Ascending aorta (tissue), 2 donors: ENCODE measurements at places on chromosomes 2 and 18. TPM values are rescaled to one million over a fixed set of nuclear protein-coding genes. Genes with fewer than 3 reads are reported as not detected.

GRCh38 chr2:132503701-132504100 lies 87.1 kb downstream of the GPR39 start:
- DNase-seq = no peak

GRCh38 chr2:98607104-98607503 lies 1.2 kb downstream of the COA5 start:
- DNase-seq = no peak

DNA sequence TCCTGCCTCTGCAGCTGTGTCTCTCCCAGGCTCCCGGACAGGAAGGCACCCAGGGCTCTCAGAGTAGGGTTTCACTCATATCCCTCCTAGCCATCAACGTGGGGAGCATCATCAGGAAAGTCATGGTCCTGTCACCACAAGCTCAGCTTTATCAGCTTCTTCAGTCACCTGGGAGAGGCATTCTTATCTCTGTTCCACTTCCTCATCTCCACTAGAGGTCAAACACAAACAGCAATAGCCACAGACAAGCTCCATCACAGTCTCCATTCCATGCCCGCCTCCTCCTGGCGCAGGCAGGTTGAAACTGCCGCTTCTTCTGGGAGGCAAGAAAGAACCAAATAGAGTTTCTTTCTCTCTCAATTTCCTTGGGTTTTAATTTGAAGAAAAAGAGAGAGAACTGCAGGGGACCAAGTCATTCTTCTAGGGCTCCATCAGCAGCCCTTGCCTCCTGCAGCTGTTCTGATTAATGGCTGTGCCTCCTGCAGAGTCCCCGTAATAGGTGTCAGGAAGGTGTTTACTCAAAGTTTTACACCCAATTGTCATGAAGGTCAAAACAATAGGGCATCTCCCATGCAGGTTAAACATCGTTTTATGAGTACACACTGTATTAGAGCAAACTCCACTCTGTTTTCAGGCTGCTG lies 377.9 kb downstream of the TMEM182 start:
- DNase-seq = no peak

DNA sequence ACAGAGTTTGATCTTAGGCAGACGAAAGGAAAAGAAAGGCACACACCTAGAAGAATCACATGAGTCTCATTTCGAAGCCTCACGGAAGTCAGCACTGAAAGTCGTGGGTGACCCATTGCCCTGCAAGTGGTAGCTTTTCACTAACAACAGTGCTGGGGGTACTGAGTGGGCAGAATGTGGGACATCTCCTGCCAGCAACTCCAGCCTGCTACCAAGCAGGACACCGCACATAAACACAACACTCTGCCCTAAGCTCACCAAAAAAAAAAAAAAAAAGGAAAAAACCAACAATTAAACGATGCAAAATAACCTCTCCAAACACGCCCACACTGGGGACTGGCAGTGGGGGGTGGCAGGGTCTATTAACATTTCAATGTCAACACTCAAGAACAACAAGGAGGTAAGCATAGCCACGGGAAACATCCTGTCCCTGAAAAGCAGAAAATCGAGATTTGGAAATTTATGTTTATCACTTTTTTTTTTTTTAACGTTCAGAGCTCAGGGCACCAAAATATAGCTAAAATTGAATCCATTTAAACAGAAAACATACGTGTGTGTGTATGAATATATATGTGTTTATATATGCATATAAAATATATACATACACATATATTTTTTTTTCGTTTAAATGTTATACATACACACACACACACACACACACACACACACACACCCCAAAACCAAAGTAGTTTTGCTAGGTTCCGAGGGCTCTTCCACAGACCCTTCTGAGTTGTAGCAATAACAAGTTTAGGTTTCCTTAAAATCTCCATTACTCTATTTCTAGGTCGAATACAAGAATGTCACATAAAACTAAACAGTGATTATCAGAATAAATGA lies 2.2 kb downstream of the INO80D start:
- no peak for DNase-seq

The CSRNP3 gene
- 2.8 TPM for total RNA-seq

The DNAJC5G gene
- not detected for total RNA-seq

The DUSP19 gene
- 1.3 TPM for total RNA-seq
